ENCODE measurements at places on chromosomes 3 and 15. TPM values are rescaled to one million over a fixed set of nuclear protein-coding genes. Genes with fewer than 3 reads are reported as not detected.

DNA sequence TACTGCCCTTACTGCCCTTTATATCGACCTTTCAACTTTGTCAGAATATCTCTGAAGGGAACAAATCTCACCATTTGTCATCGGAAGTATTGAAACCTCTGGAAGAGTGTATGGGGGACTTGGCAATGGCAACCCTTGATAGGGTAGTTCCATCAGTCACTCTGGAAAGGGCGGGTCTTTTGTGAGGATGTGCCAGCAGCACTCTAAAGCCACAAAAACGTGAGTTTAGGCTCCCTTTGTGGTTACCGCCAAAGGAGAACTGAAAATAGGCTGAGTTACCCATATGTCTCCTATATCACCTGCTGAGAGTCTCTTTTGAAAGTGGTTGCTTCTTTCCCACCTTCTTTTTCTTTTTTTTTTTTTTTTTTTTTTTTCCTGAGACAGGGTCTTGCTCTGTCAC lies 296.8 kb upstream of the CHRM5 start:
- H3K27ac ChIP-seq: no peak overlapping the region
- no peak for DNase-seq
- no peak overlapping the region for H3K4me3 ChIP-seq
- H3K36me3 ChIP-seq: no peaks in the 10 kb centered on the region

DNA sequence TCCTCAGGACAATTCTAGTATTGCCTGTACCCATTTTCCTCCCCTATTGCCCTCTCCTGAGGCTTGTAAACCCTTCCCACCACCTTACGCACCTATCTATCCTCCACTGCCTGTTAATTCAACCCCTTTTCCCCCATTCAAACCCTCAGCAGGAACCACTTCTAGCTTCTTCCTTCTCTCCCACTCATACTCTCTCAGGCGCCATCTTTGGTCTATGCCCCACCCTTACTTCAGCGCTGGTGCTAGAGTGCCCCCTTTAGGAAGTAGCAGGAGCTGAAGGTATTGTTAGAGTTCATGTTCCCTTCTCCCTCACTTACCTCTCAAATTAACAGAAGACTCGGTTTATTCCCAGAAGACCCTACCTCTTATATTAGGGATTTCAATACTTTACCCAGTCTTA lies 121.8 kb upstream of the NLGN1 start:
- H3K4me1 ChIP-seq: no peaks in the 10 kb centered on the region
- no peak for DNase-seq
- H3K27ac ChIP-seq: no peak overlapping the region

- H3K36me3 ChIP-seq: no peaks in the 10 kb centered on the region
- DNase-seq: no peak
- peaks cover 4% of the 10 kb centered on the region for H3K27me3 ChIP-seq
- peaks cover 32% of the 10 kb centered on the region for H3K4me1 ChIP-seq
- H3K27ac ChIP-seq: no peak overlapping the region
Measured at GRCh38 chr3:64443546-64444381, 218.5 kb upstream of the PRICKLE2 start.

DNA sequence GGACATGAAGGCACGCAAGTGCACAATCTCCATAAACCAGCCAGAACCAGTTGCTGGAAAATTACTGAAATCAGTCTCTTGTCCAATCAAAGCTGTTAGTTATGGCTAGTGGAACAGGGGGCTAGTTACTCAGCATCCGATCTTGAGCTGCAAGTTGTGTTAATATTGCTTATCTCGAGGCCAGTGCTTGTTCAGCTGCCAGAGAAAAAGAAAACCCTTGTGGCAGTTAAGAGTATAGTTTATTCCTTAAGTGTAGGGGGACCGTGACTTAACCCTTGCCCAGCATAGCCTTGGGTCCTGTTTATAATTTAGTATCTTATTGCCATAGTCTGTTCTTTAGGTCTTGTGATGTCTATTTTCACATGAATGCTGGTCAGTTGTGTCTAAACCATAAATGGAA lies 268.5 kb downstream of the CD47 start:
- H3K27ac ChIP-seq: no peak overlapping the region
- no peak overlapping the region for H3K4me3 ChIP-seq
- no peaks in the 10 kb centered on the region for H3K27me3 ChIP-seq
- H3K4me1 ChIP-seq: no peaks in the 10 kb centered on the region

GRCh38 chr3:125324341-125324740 lies 50.8 kb downstream of the ZNF148 start:
- H3K36me3 ChIP-seq: no peaks in the 10 kb centered on the region
- no peaks in the 10 kb centered on the region for H3K4me1 ChIP-seq
- no peaks in the 10 kb centered on the region for H3K27me3 ChIP-seq
- no peak for DNase-seq

- peak; percentile 90 for DNase-seq
- no peak overlapping the region for H3K27ac ChIP-seq
- H3K36me3 ChIP-seq: peaks cover 65% of the 10 kb centered on the region
- no peaks in the 10 kb centered on the region for H3K27me3 ChIP-seq
- H3K4me3 ChIP-seq: no peak overlapping the region
- H3K4me1 ChIP-seq: peaks cover 33% of the 10 kb centered on the region
Measured at GRCh38 chr15:72199721-72200212, 2.2 kb upstream of the GRAMD2A start.

- H3K4me1 ChIP-seq: peaks cover 10% of the 10 kb centered on the region
- H3K36me3 ChIP-seq: peaks cover 22% of the 10 kb centered on the region
- no peak overlapping the region for H3K4me3 ChIP-seq
Measured at GRCh38 chr3:17166369-17166768, 281.6 kb downstream of the PLCL2 start.

DNA sequence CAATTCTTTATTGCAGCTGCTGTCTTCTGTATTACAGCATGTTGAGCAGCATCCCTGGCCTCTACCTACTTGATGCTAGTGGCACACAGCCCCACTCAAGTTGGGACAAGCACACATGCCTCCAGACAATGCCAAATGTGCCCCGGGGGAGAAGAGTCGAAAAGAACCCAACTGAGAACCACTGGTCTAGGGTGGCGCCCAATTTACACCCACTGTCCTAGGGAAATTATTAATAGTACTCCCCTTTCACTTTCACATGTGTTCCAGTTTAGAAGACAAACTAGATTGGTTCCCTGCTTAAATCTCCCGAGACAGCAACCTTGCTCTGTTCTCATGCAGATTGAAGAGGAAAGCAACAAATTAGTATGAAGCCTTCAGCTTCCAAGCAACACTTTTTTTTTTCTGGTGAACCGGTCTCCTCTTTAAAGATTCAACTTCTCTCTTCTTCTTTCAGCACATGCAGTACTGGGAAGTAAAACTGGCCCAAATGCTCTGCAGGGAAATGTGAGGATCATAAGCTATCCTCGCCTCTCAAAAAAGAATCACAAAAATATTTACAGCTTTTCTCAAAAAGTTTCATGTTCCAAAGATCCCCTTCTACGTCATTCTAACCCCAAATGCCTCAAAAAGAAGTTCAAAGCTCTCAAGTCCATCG lies 823.9 kb upstream of the CFAP20DC start:
- no peak for DNase-seq
- H3K27ac ChIP-seq: no peak overlapping the region
- no peaks in the 10 kb centered on the region for H3K4me1 ChIP-seq
- H3K27me3 ChIP-seq: no peaks in the 10 kb centered on the region
- no peak overlapping the region for H3K4me3 ChIP-seq

GRCh38 chr15:56496635-56497034 lies 31.7 kb upstream of the MNS1 start:
- no peaks in the 10 kb centered on the region for H3K4me1 ChIP-seq
- no peak for DNase-seq
- H3K4me3 ChIP-seq: peak overlapping the region; percentile 11
- H3K27ac ChIP-seq: no peak overlapping the region
- H3K27me3 ChIP-seq: no peaks in the 10 kb centered on the region

DNA sequence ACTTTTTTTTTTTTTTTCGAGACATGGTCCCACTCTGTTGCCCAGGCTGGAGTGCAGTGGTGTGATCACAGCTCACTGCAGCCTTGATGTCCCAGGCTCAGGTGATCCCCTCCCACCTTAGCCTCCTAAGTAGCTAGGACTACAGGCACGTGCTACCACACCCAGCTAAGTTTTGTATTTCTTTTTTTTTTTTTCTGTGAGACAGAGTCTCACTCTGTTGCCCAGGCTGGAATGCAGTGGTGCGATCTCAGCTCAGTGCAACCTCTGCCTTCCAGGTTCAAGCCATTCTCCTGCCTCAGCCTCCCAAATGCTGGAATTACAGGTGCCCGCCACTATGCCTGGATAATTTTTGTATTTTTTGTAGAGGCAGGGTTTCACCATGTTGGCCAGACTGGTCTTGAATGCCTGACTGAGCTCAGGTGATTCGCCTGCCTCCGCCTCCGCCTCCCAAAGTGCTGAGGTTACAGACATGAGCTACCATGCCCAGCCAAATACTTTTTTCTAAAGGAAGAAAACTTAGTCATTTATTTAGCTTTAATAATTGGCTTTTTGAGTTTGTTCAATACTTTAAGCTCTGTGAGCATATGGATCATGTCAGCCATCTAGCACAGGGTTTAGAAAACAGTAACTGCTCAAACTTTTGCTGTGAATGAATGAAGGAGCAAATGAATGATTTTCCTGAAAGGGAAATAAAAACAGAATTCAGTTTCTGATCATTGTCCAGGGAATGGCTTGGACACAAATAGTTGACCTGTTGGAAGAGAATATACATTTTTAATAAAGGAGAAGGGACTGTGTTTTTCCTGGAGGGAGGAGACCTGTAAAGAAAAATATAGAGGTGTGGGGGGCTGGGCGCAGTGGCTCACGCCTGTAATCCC lies 26.0 kb downstream of the UBE2E1 start:
- H3K27me3 ChIP-seq: no peaks in the 10 kb centered on the region
- no peak overlapping the region for H3K4me3 ChIP-seq
- peaks cover 45% of the 10 kb centered on the region for H3K4me1 ChIP-seq
- H3K27ac ChIP-seq: no peak overlapping the region
- H3K36me3 ChIP-seq: no peaks in the 10 kb centered on the region

GRCh38 chr3:11551036-11551435 lies 92.7 kb downstream of the VGLL4 start:
- H3K4me1 ChIP-seq: peaks cover 5% of the 10 kb centered on the region
- no peaks in the 10 kb centered on the region for H3K27me3 ChIP-seq
- DNase-seq: peak; percentile 6
- H3K36me3 ChIP-seq: peaks cover 14% of the 10 kb centered on the region
- H3K27ac ChIP-seq: no peak overlapping the region

DNA sequence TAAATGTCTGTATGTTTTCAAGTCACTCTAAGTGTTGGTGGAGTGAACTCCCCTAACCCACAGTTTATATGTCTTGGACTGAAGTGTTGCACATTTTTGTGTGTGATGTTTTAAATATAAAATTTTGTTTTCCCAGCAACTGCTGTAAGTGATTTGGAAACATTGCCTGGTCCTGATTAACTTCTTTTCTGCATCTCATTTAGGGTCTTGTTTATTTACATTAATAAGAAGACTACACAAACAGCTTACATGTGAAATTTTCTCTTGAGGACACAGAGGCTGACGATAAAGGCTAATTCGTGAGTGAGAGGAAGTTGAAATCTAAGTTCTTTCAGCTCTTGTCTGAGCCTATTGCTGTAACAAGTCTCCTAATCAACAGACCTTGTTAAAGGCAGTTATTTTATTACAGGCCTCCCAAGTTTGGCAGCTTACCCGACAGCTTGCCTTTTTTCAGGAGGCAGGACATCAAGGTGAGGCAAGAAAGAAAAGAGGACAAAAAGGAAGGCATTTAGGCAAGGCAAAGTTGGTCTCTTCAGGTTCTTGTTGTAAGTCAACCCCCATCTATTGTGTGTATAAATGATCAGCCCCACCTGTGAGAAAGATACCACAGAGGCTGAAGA lies 177.7 kb upstream of the NR2E3 start:
- no peak overlapping the region for H3K27ac ChIP-seq
- H3K36me3 ChIP-seq: no peaks in the 10 kb centered on the region
- H3K27me3 ChIP-seq: no peaks in the 10 kb centered on the region
- H3K4me3 ChIP-seq: no peak overlapping the region

- no peaks in the 10 kb centered on the region for H3K27me3 ChIP-seq
- H3K4me3 ChIP-seq: no peak overlapping the region
- no peak for DNase-seq
- H3K27ac ChIP-seq: no peak overlapping the region
Measured at GRCh38 chr3:35832140-35832571, 192.8 kb downstream of the ARPP21 start.

DNA sequence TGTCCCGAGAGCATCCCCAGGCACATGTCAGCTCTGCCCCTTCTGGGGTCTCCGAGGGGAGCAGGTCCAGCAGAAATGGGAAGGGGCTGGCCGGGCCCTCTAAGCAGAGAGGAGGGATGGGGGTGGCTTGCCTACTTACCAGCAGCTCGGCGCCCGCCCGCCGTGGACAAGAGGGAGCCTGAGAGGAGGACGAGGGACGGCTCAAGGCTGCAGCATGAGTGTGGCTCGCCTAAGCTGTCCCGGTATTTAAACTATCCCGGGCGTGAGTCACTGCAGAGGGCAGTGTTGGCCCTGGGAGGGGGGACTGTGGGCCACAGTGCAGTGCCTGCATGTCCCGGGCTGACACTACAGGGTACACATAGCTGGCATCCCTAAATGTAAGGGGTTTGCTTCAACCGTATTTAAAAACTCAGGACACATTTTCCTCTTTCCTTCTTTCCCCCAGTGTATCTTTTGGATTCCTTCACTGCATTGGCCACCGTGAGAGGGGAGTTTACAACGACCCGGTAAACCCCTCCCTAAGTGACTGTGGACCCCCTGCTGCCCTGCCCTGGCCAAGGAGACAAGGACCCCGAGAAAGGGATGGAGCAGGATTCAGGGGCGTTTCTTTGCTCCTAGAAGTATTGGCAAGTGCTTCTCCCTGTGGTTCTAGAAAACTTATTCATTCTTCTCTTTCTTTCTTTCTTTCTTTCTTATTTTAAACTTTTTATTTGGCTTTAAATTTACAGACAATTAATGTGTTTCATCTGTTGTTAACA lies at the start of gene LRRC15:
LRRC15 (minus strand) TSS at position 222 of the 758 bp plus-strand sequence. CDS start 8,700 bp downstream, outside the sequence.
- no peak within 1 kb of the TSS for H3K4me3 ChIP-seq
- H3K4me1 ChIP-seq: no peaks in the 10 kb centered on the region
- peaks cover 7% of the 10 kb centered on the region for H3K27me3 ChIP-seq
- H3K36me3 ChIP-seq: no peaks in the 10 kb centered on the region
- no peak within 1 kb of the TSS for H3K27ac ChIP-seq

GRCh38 chr3:177418787-177419186 lies 221.5 kb upstream of the TBL1XR1 start:
- no peak overlapping the region for H3K27ac ChIP-seq
- no peaks in the 10 kb centered on the region for H3K4me1 ChIP-seq
- H3K27me3 ChIP-seq: no peaks in the 10 kb centered on the region
- no peak overlapping the region for H3K4me3 ChIP-seq

DNA sequence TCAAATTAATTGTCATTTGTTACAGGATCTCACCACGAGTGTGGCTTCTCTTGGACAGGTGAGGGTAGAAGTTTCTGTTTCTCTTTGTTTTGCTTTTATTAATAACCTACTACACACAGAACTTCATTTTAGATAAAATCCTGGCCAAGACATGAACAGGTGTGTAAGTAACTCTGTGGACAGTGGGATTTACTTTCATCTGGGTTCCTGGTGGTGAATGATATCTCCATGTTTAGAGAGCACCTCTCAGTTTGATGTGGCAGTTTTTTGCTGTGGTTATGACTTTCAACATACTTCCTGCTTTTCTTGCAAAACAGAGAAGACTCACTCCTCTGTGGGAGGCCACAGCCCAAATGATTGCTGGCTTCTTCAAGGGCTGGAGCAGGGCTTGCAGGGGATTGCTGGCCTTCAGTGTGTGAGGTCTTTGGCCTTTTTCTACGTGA lies 71.1 kb upstream of the XCR1 start:
- H3K4me1 ChIP-seq: peaks cover 9% of the 10 kb centered on the region
- no peaks in the 10 kb centered on the region for H3K27me3 ChIP-seq
- no peaks in the 10 kb centered on the region for H3K36me3 ChIP-seq
- peak overlapping the region; percentile 89 for H3K27ac ChIP-seq
- DNase-seq: peak; percentile 60

Gene EPHB1
- total RNA-seq: 1.2 TPM

Gene FAM162A
- total RNA-seq: 48.1 TPM

Gene SEMA5B
- total RNA-seq: 0.54 TPM

Gene CPNE9
- total RNA-seq: 1.5 TPM

Gene MAGI1
- 9.5 TPM for total RNA-seq

Data from adrenal gland (tissue), 19 donors.